ENCODE measurements at places on chromosomes 2 and 18.

- no peak for DNase-seq
Measured at GRCh38 chr2:36455788-36456187, 100.2 kb downstream of the CRIM1 start.

- no peak for DNase-seq
Measured at GRCh38 chr2:29744976-29745375, 176.4 kb downstream of the ALK start.

DNA sequence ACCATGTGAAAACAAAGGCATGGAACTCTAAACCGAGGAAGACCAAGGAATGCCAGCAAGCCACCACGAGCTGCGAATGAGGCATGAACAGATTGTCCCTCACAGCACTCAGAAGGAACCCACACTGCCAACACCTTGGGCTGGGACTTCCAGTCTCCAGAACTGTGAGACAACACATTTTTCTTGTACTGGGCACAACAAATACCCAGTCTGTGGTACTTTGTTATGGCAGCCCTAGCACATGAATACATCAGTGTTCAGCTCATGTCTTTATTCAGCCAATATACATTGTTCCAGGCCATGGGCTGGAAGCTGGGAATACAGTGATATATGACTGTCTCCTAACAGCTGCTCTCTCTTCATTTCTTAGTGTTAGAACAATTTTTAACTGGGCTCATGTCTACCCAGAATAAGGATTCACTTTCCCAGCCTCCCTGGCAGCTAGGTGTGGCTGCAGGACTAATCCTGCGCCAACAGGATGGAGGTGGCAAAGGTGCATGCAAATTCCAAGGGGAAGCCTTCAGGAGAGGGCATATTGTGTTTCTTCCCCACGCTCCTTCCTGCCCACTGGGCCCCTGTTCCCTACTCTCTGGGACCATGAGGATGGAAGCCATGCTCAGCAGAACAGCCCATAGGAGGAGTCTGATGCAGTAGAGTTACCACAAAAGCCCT, 59.6 kb downstream of the STPG4 start:
- DNase-seq = no peak

DNA sequence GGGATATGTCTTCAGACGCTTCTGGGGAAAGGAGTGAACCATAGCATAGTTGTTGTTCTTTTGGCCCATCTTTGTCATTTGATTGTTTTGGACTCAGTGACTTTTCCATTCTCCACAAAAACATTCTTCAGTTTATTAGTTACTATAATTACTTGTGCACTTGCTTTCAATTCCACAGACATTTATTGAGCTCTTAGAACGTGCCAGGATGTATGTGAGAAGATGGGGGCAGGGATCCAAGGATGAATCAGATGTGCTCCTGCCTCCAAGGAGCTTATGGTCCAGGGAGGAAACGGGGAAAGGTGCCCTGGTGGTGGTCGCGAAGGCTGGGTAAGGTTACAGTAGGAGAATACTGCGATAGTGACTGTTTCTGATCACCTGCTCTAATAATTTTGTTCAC, 6.9 kb upstream of the SLC4A3 start:
- no peak for DNase-seq

GRCh38 chr18:48742706-48743475, 204.1 kb downstream of the CTIF start:
- DNase-seq = no peak

- DNase-seq = no peak
Measured at GRCh38 chr2:126994340-126994777, 95.7 kb downstream of the TEX51 start.

DNA sequence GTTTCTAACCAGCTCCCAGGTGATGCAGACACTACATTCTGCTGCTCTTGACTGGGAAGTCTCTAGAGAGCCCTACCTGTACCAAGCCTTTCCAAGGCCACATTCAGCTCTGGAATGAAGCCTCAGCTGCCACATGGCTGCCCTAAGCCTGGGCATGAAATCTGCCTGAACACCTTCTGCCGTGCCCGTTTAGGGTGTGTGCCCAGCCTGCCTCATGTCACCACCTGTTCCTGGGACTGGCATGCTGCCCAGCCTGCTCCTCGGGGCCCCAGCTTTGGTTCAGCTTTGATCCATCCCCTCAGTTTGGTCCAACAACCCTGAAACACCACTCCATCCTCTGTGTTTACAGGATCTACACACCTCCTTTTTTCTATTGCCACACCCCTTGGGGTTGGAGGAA, 210.9 kb downstream of the L3MBTL4 start:
- no peak for DNase-seq

DNA sequence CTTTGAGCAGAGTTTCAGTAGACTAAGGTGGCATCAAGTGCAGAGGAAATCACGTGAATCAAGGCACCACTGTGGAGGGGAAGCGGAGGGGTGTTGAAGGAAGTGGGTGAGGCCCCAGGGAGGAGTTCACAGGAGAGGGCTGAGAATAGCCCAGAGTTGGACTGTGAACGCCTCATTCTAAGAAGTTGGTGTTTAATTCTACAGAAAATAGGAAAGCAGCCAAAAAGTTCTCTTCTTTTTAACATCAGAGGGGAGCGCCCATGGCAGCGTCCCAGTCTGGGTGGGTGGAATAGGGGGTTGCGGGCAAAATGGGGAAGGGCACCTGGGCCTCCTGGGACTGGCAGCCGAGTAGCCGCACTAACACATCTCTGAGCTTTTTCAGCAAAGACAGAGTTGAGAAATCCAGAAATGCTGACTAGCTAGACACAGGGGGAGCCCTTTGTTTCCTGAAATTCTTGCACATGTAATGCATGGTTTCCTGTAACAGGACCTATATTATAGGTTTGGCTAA, 97.0 kb downstream of the NEB start:
- DNase-seq = peak; percentile 88

GRCh38 chr18:44039826-44040225, 640.9 kb upstream of the SETBP1 start:
- no peak for DNase-seq

- DNase-seq = no peak
Measured at GRCh38 chr2:191020742-191021381, 6.9 kb upstream of the STAT1 start.

GRCh38 chr18:79819968-79820351, 22.2 kb downstream of the KCNG2 start:
- no peak for DNase-seq

GRCh38 chr2:160493227-160494028, at the start of gene RBMS1:
Gene RBMS1 (minus strand): TSS chr2:160493807. CDS start chr2:160493363, 444 bp downstream.
- DNase-seq = peak; percentile 26

DNA sequence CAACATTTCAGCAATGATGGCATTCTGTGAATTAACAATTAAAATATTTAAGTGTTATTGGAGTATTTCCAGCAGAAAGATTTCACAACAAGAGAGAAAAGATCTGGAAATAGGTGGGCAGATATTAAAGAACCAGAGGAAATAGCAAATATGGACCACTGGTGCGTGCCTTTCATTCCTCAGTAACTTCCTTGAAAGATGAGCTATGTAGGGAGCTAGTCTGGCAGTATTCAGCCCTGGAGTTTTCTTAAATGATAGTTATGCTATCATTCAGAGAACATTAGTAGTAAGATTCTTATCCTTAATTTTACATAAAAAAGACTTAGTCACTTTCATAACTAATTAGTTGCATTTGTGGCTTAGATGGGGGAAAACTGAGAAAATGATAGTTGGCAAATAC, 41.5 kb downstream of the TANC1 start:
- no peak for DNase-seq

DNA sequence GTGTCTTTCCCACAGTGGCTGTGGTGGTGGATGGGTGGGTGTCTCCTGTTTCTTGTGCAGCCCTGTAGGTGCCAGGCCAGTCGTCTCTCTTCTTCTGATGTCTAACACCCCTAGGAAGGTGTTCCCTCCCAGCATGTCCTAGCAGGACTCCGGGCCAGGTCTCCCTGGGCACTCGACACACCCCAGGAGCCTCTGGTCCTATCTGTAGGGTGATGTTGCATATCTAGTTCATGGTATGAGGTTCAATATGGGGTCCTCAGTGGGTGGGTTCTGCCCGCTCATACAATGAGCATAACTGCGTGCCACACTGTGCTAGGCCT, 14.4 kb downstream of the NGEF start:
- DNase-seq = no peak

GRCh38 chr2:157893611-157894010, 17.5 kb upstream of the ACVR1 start:
- no peak for DNase-seq

- peak; percentile 54 for DNase-seq
Measured at GRCh38 chr18:67417864-67418523, 98.5 kb downstream of the DSEL start.

- no peak for DNase-seq
Measured at GRCh38 chr2:103873716-103874351, 980.1 kb upstream of the POU3F3 start.

DNA sequence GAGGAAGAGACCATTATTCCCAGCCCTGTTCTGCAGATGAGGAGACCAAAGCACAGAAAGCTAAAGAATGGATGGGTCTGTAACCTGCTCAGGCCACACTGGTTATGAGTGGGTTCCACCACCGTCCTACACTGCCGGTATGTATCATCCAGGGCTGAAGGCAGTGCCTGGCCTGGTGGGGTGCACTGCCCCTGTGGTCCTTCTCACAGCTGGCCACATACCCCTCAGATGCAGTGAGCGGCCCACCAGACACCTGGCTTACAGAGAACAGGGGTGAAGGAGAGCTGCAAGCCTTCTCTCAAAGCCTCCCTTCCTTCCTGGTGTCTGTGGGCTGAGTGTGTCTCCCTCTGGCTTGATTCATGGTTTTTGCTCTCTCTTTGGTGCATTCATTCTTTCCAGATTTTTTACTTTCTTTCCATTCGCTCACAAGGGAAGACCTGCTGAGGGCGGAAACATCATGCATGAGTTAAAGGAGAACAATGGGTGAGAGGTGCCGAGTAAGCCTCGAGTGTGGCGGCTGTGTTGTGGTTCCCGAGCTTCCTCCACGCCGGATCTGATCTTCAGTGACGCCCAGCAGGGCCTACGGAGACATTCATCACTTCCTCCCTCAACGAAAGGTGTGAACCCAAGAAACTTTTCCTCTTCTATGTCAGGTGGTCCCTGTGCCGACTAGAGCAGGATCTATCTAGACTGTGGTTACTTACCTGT, 62.1 kb upstream of the REL start:
- DNase-seq = peak; percentile 86

- DNase-seq = no peak
Measured at GRCh38 chr2:39141334-39142271, 20.8 kb upstream of the SOS1 start.

DNA sequence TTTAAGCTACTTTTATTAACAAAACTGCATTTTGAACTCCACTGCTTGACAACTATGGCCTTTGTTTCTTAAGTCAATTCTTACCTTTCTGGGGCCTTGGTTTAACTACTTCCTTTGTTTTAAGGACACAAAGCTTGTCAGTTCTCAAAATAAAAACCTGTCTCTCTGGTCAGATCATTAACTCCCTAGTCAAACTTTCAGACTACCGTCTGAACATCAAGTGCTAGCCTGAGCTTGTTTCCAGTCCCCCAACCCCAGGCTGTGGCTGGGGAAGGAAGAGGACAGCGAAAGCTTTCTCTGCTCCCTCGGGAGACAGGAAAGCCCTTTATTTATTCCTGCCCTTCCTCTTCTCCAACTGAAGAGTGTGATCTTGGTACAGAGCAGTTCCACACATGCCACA, 1.7 kb downstream of the SH3YL1 start:
- DNase-seq = no peak

- DNase-seq = no peak
Measured at GRCh38 chr2:110847651-110848050, 115.3 kb downstream of the ACOXL start.

DNA sequence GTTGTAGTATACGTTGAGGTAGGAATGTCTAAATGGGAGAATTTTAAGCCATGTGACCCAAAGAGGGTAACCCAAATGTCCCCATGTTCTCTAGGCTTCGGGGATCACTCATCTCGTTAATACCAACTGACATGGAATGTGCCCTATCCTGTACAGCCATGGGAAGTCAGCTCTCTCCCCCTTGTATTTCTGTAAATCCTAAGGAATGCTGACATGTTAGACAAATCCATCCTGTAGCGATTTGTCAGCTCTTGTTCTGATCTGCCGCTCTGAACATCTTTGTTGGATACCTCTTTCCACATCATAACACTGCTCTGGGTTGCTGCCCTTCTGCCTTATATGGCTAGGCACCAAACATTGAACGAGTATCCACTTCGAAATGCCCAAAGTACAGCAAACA, 350.6 kb downstream of the RND3 start:
- DNase-seq = no peak

DNA sequence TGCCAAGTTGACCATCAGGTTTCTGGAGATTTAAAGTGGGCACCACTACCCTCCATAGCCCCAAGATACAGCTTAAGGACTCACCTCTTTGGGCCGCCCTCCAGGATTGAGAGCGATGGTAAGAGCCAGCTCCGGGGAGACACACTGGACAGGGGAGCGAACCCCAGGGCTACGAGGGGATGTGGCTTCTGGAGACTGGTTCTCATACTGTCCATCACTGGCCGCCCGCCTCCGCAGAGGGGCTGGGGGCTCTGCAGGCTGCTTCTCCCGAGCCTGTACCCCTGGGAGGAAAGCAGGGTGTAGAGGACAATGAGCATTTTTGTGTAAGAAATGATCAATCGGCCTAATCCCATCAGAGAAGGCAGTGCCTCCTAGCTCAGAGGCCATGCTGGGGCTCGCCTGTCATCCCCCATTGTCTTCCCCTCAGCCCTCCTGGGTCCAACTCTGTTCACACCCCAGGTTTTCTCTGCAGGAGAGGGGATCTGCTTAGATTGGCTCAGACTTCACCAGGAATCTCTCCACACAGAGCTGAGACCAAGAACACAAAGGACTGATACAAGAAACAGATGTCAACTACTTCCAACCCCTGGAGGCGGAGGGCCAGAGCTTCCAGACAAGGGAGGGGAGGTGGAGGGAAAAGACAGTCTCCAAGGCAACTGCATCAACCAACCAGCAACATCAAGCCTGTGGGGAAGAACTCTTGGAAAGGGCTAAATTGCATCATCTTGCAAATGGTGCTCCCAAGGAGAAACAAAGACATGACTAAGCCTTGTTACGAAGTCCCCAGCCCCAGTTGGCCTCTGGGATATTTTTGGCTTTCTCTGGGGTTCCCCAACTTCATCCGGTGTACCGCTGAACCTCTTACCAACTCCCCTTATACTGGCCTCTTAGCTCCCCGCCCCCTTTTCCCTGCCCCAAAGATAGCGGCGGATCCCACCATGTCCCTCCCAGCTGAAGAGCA, 166.6 kb downstream of the TNS1 start:
- no peak for DNase-seq

- no peak for DNase-seq
Measured at GRCh38 chr2:210997373-210997772, 441.0 kb downstream of the CPS1 start.

DNA sequence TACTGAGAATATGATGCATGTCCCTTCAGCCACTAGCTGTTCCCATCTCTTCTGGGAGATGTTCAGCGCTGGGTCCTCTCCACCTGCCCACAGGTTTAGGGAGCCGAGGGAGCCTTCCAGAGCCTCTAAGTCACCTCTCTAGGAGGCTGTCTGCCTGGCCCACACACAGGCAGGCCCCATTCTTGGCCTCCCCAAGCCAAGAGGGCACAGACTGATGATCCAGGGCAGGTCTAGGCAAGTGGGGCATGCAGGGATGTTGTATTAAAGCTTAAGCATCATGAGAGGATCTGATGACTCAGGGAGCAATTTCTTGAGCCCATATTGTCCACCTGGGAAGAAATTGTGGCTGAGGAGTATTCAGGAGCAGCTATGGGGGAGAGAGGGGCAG, 19.9 kb downstream of the TMSB10 start:
- no peak for DNase-seq

GRCh38 chr2:104944495-104944894, 90.6 kb downstream of the POU3F3 start:
- no peak for DNase-seq

- DNase-seq = no peak
Measured at GRCh38 chr18:27712066-27712465, 464.9 kb downstream of the CDH2 start.
